ENCODE measurements at places on chromosomes 1 and 21. TPM values are rescaled to one million over a fixed set of nuclear protein-coding genes. Genes with fewer than 3 reads are reported as not detected.

Gene FNDC5
- 0.22 TPM for total RNA-seq

Gene ZNF648
- under 0.01 TPM for total RNA-seq

Gene PRR9
- 0.22 TPM for total RNA-seq

Gene PGBD2
- 6.0 TPM for total RNA-seq

Gene DESI2
- total RNA-seq: 34.1 TPM

Gene PTPRF
- total RNA-seq: 132 TPM

Gene ASAP3
- 36.1 TPM for total RNA-seq

Gene FMOD
- total RNA-seq: 0.29 TPM

Gene MMEL1
- not detected for total RNA-seq

Gene SIPA1L2
- 21.4 TPM for total RNA-seq

Gene FNBP1L
- 6.8 TPM for total RNA-seq

Gene MLLT11
- total RNA-seq: 2.8 TPM

Gene WNT9A
- 0.66 TPM for total RNA-seq
